ENCODE measurements at places on chromosomes 5 and 9.

DNA sequence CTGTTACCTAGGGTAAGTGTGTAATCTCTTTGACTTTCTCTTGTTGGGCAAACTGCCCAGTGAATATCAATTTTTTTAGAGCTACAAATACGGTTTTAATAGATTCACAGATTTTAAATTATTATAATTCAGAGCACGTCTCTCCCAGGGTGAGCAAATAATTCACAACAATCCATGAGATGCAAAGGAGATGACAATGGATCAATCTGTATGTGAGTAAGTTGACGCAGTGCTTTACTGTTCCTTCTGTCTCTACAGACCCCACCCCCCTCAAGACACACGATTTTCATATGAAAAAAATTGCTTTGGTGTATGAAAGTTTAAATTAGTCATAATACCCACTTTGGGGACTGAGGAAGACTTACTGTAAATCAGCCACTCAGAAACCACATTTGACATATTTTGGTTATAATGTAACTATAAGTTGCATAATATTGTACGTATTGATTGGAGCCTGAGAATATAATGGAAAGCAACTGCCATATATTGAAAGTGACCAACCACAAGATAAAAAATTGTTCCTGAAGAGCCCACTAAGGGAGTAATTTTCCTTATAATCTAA lies 201.7 kb downstream of the BNC2 start:
- ATAC-seq: no peak

- ATAC-seq: peak; percentile 78
Measured at GRCh38 chr5:66960369-66961137, 236.0 kb downstream of the CD180 start.

DNA sequence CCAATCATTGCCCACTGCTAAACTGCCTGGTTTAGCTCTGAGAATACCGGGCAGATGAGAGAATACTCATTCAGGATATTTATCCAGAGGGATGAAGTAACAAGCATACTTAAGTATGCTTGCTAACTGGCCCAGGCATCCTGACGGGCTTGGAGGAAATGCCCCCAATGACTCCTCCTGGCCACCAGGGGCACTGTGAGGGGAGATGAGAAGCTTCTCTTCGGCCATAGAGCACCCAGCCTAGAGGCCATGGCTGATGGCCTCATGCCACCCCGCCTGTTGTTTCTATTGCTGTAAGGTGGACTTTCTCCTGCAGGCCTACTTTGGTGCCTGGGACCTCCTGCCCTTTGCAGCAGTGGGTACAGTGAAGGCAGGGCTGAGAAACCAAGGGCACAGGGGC lies 134.5 kb upstream of the FSTL4 start:
- ATAC-seq: 0 out of 3 replicates have a peak, but pooled peaks have one; percentile 24

DNA sequence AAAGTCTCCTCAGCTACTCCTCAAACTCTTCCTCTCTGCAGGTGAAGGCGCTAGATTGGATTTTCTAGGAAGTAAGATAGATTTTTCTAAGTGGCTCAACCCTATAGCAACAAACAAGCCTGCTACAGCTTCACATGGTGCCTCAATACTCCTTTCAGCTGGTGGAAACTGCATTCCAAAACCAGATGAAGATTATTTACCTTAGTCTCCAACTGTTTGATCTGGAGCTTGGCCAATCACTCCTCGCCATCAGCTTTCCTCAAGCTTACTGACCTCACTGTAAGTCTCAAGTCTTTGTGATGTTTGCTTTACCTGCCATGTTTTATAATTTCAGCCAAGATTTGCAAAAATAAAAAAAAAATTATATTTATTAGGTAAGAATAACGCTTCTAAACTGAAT lies 622.4 kb downstream of the CHSY3 start:
- ATAC-seq: no peak
